ENCODE measurements at places on chromosomes 13 and 19. TPM values are rescaled to one million over a fixed set of nuclear protein-coding genes. Genes with fewer than 3 reads are reported as not detected.

DNA sequence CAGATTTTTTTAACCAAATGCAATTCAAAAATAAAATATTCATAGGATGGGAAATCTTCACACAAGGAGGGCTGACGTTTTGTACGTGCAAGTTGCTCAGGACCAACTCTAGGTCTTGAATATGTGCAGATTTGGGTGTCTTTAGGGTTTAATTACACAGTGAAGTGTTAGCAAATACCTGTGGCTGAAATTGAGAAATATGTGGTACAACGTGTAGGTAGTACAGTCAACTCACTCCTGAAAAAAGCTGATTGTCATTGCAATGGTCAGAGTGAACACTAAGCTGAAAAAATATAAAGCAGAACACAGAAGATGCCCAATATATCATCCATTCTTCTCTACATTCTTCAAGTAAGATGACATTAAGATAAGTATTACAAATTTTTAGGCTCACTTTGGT is 314.3 kb downstream of the SLITRK1 start:
- H3K4me3 ChIP-seq, result no peak overlapping the region
- H3K27me3 ChIP-seq, result no peaks in the 10 kb centered on the region
- no peak overlapping the region for H3K27ac ChIP-seq

Gene NMRK2
- total RNA-seq, result 458 TPM

GRCh38 chr19:38977445-38978325 is 2.1 kb upstream of the FBXO17 start:
- H3K4me3 ChIP-seq, result no peak overlapping the region
- peaks cover 30% of the 10 kb centered on the region for H3K4me1 ChIP-seq
- peaks cover 61% of the 10 kb centered on the region for H3K27me3 ChIP-seq
- DNase-seq, result no peak
- no peak overlapping the region for H3K27ac ChIP-seq

Gene ZNF83
- 21.1 TPM for total RNA-seq

GRCh38 chr13:105982219-105982930 is 553.1 kb downstream of the EFNB2 start:
- no peaks in the 10 kb centered on the region for H3K4me1 ChIP-seq
- H3K27me3 ChIP-seq, result no peaks in the 10 kb centered on the region
- no peak for DNase-seq
- no peak overlapping the region for H3K4me3 ChIP-seq
- no peaks in the 10 kb centered on the region for H3K36me3 ChIP-seq

DNA sequence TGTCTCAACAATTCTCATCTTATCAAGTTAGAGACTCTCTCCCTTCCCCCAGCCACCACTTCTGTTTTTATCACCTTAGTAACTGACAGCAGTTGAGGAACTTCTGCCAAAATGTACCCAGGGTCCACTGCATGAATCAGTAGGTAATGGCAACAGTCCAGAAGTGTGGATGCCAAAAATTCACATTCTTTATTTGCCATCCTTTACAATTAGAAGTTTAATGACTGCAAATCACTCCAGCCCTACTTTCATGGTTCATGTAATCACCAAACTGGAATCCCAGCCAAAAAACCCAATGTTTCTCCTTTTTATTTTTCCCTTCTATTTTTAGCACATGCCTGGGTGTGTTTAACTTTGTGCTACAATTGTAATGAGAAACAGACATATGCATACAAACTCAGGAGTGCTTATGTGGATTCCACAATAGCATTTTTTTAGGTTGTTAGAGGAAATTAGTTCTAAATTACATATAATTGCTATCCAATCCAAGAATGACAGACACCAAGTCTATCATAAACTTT is 243.5 kb downstream of the RGCC start:
- no peaks in the 10 kb centered on the region for H3K27me3 ChIP-seq
- peak overlapping the region; percentile 44 for H3K27ac ChIP-seq
- no peak overlapping the region for H3K4me3 ChIP-seq
- H3K36me3 ChIP-seq, result peaks cover 12% of the 10 kb centered on the region
- H3K4me1 ChIP-seq, result peaks cover 54% of the 10 kb centered on the region

- no peak overlapping the region for H3K4me3 ChIP-seq
- no peaks in the 10 kb centered on the region for H3K36me3 ChIP-seq
- no peaks in the 10 kb centered on the region for H3K4me1 ChIP-seq
- no peaks in the 10 kb centered on the region for H3K27me3 ChIP-seq
- no peak overlapping the region for H3K27ac ChIP-seq
- DNase-seq, result no peak
Observed at GRCh38 chr13:105436943-105437342, 1098.5 kb downstream of the EFNB2 start.

Gene HS6ST3
- total RNA-seq, result 2.0 TPM

DNA sequence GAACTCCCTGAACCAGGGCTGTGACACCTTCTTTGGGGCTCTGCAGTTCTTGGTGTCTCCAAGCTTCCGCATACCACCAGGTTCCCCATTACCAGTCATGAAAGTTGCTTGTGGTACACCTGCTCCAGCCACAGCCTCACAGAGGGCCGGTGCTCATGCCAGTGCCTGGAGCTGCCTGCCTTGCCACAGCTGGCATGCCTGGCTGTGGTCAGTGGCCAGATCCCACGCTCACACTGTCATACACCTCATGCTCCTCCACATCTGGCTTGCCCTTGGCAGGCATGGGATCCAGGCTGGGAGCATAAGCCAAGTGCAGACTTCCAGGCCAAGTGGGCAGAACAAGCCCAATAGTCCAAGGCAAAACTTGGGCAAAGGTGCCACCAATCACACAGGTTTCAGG is 1054.9 kb downstream of the SLITRK5 start:
- no peaks in the 10 kb centered on the region for H3K36me3 ChIP-seq
- H3K27me3 ChIP-seq, result no peaks in the 10 kb centered on the region
- no peak overlapping the region for H3K4me3 ChIP-seq
- no peak overlapping the region for H3K27ac ChIP-seq
- H3K4me1 ChIP-seq, result no peaks in the 10 kb centered on the region

DNA sequence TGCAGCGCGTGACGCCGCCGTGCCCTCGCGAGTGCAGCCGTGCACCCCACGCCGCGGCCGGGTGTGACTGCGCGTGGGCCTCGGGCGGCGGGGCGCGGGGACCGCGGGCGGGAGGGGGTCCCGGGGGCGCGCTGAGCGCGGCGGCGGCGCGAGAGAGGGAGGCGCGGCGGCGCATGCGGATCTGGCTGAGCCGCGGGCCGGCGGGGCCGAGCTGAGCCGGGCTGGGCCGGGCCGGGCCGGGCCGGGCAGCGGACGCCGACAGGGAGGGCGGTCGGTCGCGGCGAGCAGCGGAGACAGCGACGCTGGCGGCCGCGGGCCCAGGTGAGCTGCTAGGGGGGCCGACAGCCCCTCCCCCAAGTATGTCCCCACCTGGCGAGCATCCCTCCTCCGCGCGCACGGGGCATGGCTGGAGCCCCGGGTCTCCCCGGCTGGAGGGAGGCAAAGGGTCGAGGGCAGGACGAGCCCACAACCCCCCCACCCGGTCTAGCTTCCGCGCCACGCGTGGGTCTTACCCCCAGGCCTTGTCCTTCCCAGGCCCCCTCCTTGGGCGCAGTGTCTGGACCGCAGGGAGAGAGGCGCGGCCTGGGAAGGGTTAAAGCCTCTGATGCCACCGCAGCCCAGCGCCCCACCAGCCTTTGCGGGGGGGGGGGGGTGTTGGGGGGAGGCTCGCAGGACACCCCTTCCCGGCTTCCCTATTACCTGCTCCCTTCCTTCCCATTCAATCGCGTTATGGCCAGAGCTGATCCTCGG is at the start of gene SPTBN4:
TSS of gene SPTBN4 (plus strand) at position 17 of the 750 bp plus-strand sequence. CDS start 5,621 bp downstream, outside the sequence.
- H3K27ac ChIP-seq, result peak within 1 kb of the TSS; percentile 84
- H3K4me1 ChIP-seq, result peaks cover 35% of the 10 kb centered on the region
- H3K4me3 ChIP-seq, result peak within 1 kb of the TSS; percentile 75
- DNase-seq, result no peak

Gene MAMSTR
- 1.8 TPM for total RNA-seq

DNA sequence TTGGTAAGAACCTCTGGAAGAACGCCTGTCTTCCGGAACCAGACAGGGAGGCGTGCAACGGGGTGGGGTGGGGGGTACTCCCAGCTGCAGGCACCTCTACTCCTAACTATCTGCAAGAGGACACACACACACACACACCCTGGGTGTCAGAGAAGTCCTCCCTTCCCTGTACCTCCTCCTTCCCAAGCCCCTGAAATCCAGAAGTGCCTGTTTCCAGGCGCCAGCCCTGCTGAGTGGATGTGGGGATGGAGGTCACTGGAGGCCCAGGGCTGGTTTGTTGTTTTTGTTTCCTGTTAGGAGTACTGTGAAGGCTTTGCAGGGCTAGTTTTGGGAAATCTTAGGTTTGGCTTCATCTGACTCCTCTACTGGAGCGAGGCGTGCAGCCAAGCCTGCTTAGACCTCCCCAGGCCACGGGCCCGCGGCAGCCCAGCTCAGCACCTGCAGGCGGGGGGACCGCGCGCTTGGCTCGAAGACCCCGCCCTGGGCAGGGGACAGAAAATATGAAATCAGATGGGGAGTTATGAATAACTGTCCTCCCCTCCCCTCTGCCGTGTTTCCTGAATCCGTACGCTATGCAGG is 36.4 kb downstream of the SOX1 start:
- peaks cover 99% of the 10 kb centered on the region for H3K27me3 ChIP-seq
- H3K36me3 ChIP-seq, result no peaks in the 10 kb centered on the region
- H3K4me1 ChIP-seq, result peaks cover 24% of the 10 kb centered on the region
- no peak overlapping the region for H3K27ac ChIP-seq
- no peak overlapping the region for H3K4me3 ChIP-seq

DNA sequence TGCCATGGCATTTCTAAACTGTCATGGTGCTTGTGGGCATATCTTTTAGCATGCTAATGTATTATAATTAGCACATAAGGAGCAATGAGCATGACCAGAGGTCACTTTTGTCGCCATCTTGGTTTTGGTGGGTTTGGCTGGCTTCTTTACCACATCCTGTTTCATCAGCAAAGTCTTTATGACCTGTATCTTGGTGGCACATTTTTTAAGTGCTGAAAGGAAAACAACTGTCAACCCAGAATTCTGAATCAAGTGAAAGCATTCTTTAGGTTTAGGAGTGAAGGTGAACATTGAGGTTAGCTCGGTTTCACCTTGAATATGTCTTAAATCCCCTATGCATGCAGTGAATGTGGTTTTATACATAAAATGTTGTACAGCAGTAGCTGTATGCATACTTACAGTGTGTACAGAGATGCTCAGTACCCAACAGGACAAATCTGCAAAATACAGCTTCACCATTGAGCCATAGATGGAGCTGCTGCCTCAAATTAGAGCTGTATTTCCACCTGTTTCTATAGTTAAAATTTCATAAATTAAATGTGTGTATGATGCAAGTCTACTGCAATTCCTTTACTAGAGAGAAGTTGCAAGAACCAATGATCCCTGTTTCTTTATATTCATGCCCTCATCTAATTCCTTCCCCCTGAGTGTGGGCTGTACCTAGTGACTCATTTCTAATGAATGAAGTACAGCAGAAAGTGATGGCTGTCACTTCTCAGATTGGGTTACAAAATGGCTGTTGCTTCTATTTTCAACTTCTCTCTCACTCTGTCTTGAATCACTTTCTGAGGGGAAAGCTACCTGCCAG is 25.2 kb upstream of the IGSF23 start:
- H3K36me3 ChIP-seq, result no peaks in the 10 kb centered on the region
- no peak for DNase-seq
- no peak overlapping the region for H3K4me3 ChIP-seq
- H3K4me1 ChIP-seq, result peaks cover 26% of the 10 kb centered on the region
- peaks cover 5% of the 10 kb centered on the region for H3K27me3 ChIP-seq
- peak overlapping the region; percentile 33 for H3K27ac ChIP-seq

DNA sequence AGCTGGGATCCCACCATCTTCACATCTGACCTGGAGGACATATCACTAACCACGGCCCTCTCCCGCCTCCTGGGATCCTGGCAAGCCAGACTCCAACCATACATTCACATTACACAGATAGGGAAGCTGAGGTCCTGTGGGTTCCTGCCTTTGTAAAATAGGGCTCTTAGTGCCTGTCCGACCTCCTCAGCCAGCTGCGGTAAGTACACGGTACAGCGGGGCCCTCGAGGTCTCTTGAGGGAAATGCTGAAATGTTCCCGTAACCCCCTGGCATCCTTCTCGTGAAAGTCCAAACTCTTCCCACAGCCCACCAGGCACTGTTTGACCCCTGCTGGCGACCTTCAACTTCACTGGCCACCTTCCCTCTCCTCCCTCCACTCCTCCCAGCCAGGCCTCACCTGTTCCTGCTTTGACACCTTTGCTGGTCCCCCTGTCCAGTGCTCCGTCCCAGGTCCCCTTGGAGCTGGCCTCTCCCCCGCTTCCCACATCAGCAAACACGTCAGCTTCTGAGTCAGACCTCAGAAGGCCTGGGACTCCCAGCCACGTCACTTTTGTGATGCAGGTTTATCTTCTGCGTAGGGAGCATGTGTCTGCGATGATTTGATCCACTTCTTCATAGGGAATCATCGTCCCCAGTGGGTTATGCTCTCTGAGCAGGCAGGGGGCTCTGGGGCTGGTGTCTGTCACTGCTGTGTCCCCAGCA is 8.8 kb upstream of the GNG7 start:
- H3K27ac ChIP-seq, result no peak overlapping the region
- no peak overlapping the region for H3K4me3 ChIP-seq
- DNase-seq, result no peak

Measured in left ventricle myocardium inferior (tissue), 1 donor.